AG09319 (cell line): ENCODE measurements at places on chromosomes 3 and 15.

- DNase-seq = no peak
Observed at GRCh38 chr3:127817406-127817841, 4.9 kb downstream of the MGLL start.

GRCh38 chr3:193821151-193821668, 228.2 kb downstream of the OPA1 start:
- DNase-seq = no peak

GRCh38 chr15:47439146-47440111, 277.9 kb upstream of the SEMA6D start:
- no peak for DNase-seq

DNA sequence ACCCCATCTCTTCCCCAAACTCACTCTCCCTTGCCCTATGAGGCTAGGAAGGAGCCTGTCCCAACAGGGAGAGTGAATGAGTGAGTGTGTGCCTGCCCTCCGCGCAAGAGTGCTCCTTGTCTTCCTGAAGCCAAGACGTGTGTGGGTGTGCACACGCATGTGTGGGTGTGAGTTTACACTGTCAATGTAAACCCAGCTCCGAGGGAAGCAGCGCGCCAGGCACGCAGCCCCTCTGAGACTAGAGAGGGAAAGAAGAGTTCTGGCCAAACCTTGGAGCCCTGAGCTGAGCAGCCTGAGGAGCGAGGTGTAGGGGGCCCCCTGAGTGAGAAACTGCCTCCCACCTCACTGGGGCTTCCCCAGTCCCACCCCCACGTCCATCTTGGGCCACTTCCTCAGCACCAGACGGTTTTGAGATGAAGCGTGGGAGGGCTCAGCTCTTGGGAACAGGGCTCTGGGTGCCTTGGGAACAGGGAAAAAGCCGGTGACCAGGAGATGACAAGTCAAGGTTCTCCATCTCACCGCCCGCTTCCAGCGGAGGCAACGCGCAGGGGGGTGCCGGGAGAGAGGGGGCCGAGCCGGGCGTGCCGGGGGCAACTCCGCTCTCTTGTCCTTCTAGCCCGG, 5.1 kb downstream of the MECOM start:
- DNase-seq = no peak

DNA sequence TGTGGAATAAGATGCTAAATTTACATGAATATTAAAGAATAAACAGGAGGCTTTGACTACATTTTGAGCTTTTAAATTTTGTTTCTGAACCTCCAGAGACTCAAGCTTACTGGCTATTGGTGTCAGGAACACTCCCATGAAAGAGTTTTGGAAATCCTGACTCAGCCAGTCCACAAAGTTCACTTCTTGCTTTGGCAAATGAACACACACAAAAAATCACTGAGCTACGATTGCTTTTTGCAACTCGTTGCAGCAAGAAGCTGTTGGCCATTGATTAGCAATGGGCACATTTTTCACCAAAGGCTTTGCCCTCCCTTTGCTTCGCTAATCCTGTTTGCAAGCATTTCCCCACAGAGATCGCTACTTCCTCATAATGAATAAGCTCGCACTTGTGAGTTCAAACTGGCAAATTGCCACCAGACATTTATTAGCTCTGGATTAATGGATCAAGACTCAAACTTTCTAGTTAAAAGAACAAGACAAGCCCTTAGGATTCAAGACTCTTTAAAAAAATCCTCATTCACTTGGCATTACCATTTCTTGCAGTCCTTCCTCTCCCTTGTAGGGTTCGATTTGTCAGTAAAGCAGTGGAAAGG, 343.2 kb upstream of the ONECUT1 start:
- DNase-seq = no peak

DNA sequence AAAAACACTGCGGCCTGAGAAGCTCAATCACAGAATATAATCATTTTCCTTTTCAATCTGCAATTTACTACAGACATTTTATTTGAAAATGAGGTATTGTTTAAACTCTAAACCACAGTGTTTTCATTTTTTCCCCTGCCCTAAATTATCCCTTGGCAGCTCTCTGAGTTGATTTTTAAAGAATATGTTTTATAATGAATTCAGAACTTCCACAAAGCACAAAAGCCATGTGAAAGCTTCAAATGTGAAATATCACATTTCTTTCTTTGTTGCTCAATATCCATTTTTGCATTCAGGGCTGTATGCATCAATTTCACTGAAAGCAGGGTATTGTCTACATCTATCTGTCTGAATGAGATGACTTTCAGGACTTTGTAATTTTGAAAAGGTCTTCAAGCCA, 813.6 kb upstream of the ALCAM start:
- no peak for DNase-seq

GRCh38 chr3:117566926-117567325, 857.3 kb downstream of the TUSC7 start:
- no peak for DNase-seq

DNA sequence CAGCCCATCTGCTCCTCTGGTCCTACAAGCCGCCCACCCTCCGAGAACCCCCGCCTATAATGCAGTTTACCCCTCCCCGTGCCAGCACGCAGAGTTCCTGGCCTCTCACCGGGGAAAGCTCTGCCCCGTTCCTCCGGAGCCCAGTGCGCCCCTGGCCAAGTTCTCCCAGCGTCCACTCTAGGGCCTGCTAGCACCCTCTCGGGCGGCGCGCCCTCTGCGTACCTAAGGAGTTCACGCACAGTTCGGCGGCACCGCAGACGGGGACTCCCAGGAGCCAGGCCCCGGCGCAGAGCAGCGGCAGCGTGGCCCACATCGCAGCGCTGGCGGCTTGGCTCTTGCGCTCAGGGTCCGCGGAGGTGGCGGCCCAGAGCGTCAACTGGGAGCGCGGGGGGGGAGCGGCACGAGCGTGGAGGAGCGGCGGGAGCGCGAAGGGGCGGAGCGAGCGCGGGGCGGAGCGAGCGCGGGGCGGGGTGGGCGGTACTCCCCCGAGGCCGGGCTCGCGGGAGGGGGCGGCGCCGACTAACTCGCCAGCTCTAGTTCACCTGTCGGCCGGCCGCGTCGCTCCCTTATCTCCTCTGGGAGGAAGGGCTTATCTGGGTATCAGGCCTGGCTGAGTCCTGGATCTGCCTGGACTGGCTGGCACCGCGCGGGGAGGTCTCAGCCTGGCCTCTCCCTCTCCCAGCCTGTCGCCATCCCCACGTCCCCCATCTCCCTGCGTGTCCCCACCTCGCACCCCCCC, at the start of gene CTSH:
Gene CTSH (minus strand): TSS at position 378 of the 739 bp plus-strand sequence. CDS start 65 bp downstream, at position 313.
- DNase-seq = no peak

DNA sequence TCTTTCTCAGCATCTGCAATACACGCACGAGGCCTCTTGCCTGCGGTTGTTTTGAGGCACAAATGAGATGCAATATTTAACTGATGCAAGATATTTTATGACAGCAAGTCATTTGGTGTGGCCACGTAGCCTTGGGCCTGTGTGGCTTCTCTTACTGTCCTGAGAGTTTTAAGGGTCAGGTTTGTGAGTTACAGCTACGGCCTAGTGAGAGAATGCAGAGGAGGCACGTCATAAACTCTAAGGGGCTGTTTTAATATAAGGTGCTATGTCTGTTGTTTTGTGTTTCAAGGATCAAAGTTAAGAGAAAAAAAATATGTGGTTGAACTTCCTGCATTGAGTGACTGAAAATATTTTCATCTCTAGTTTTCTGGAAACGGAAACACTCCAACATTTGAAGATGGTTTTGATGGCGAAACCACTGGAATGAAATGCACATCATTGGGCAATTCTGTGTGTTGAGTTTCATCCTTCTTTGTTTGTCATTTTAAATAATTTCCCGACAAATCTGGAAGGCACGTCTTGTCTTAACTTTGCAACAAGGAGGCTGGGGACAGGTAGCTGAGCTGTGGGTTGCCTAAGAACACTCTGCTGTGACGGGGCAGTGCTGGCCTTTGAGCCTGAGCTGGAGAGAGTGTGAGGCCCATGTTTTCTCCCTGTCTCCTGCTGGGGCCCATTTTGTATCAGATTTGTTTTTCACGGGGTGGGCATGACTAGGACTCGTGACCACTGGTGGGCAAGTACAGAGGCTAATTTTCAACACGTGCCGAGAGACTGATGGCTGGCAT, 5.1 kb downstream of the APBA2 start:
- no peak for DNase-seq

DNA sequence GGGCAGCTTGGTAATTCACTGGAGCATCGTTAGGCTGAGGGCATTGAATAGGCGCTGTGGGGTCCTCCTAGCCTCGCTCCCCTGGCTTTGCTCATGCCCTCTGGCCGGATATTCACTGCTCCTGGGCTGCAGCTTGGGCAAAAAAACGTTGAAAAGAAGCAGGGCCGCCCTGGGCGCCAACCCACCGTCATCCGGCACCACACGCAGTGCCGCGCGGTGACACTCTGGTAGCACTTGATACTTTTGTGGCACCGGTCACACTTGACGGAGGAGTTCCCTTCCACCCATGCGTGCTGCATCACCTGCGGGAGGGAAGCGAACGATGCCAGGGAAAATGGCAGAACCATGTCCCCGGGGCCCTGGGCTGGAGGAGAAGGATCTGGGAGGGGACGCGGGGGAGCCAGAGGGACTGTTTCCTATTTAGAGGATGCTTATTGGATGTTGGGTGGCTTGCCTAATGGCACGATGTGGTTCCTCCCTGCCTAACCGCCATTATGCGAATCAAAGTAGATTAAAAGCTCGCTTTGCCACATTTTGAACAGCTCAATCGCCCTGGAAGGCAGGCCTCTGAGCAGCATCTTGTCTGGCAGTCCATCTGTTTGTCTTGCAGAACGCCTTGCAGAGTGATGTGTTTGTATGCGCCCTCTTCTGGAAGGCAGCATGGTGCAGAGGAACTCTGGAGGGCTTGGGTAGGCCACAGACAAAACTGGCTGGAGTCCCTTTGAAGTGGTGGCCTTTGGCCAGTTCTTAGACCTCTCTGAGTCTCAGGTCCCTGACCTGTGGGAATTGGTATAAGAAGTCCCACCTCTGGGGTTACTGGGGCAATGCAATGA, 93.2 kb downstream of the DGKG start:
- DNase-seq = no peak

DNA sequence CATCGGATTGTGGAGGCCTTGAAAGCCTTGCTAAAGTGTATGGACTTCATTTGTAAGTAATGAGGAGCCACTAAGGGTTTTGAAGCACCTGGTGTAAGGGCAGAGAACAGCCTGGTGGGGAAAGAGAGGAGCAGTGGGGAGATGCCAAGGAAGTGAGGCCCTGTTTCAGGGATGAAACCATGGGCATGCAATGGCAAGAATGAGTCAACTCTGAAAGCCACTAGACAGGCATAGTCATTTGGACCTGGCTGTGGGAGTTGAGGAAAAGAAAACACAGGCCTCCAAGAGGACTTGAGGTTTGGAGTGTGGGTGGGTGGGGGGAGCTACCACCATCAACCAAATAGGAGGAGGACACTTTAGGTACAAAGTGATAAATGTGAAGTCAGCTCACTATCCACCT, 7.6 kb downstream of the XCR1 start:
- no peak for DNase-seq

DNA sequence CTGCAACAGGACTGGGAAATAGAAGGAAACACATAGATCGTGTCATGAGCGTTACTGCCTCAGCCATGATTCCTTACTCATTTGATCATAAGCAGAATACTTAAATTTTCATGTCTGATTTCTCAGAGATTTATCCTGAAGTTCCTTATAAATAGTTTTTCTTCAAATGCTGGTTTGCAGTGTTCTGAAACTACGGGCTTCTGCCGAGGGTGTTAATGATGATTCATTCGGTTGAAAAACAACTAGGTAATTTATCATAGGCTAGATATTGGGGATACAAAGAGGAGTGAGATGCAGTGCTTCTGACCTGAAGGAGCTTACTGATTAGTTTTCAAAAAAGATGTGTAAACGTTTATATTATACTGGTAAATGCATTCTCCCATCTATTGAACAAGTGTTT, 428.9 kb downstream of the NLGN1 start:
- DNase-seq = no peak

GRCh38 chr15:26084771-26085170, 221.6 kb upstream of the ATP10A start:
- no peak for DNase-seq

GRCh38 chr3:39848365-39848764, 39.0 kb downstream of the MYRIP start:
- DNase-seq = no peak

GRCh38 chr3:31242026-31242960, 290.4 kb upstream of the STT3B start:
- no peak for DNase-seq

- no peak for DNase-seq
Observed at GRCh38 chr3:37990527-37990926, at the start of gene VILL. Gene VILL (plus strand): TSS chr3:37990786. CDS start chr3:37993673, 2,887 bp downstream.

DNA sequence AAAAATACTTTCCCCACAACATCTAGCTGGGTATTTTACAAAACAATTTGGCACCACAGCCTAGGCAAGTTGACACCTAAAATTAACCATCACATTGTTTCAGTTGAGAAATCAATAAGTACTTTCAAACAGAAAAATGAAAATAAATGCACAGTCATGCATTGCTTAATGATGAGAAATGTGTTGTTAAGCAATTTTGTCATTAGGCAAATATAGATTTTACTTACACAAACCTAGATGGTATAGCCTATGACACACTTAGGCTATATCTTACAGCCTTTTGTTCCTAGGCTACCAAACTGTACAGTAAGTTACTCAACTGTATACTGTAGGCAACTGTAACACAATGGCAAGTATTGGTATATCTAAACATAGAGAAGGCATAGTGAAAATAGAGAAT, 608.6 kb upstream of the BCHE start:
- no peak for DNase-seq

DNA sequence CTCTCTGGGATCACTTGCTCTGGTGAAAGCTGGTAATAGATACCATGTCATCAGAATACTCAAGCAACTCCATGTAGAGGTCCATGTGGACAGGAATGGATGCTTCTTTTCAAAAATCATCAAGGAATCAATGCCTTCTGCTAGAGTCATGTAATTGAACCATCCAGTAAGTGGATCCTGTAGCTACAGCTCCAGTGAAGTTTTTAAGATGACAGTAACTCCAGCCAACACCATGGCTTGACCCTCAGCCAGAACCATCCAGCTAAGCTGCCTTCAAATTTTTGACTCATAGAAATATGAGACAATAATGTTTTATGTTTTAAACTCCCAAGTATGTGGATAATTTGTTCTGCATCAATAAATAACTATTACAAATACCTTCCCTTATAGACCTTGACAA, 923.7 kb downstream of the EPHA3 start:
- DNase-seq = no peak

DNA sequence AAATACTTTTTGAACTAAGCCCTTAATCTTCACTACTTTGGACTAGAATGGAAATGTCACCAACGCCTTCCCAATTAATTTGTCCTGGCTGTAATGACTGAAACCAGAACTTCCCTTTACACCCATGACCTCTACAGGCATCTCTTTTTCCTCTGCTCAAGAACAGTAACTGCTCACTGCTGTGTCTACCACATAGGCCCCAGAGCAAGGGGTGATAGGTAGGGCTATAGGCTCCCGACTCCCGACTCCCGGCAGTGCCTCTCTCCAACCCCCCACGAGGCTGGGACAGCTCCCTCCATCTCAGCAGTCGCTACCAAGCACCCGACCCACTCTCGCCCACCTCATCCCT, 384 bp upstream of the LEKR1 start:
- DNase-seq = no peak

DNA sequence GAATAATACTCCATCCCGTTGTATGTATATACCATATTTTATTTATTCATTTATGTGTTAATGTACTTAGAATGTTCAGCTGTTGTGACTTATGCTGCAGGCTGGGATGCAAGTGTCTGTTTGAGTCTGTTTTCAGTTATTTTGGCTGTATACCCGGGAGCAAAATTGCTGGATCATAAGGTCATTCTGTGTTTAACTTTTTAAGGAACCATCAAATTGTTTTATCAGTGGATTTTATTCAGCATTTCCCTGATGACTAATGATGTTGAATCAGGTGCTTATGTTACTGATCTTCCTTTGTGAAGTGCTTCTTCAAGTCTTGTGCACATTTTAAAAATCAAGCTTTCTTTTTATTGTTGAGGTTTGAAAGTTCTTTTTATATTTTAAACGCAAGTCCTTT, 118.1 kb downstream of the SLC25A26 start:
- DNase-seq = no peak
